Kasumi-1 (cell line): ENCODE measurements at places on chromosomes 1 and 21.

DNA sequence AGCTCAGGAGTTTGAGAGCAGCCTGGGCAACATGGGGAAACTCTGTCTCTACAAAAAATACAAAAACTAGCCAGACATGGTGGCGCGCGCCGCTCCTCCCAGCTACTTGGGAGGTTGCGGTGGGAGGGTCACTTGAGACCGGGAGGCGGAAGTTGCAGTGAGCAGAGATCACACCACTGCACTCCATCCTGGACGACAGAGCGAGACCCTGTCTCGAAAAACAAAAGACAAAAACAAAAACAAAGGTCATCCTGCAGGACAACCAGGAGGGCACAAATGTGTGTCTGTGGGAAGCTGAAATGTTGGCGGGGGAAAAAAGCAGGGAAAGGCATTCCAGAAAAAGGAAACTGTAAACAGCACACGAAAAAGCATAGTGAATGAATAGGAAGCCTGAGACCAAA lies 104.1 kb upstream of the HNRNPU start:
- DNase-seq: no peak

DNA sequence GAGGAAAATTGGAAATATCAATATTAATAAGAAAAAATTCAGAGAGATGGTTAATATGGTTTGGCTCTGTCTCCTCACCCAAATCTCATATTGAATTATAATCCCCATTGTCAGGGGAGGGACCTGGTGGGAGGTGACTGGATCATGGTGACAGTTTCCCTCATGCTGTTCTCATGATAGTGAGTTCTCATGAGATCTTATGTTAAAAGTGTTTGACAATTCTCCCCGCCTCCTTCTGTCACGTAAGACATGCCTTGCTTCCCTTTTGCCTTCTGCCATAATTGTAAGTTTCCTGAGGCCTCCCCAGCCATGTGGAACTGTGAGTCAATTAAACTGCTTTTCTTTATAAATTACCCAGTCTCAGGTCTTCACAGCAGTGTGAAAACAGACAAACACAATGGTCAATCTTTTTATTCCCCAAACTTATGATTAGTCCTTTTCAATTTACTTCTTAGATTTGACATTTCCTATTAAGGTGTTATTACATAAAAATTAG lies 11.0 kb downstream of the EGLN1 start:
- no peak for DNase-seq

GRCh38 chr1:45854724-45855123 lies 51.3 kb downstream of the MAST2 start:
- no peak for DNase-seq

GRCh38 chr1:224780736-224781135 lies 148.7 kb upstream of the DNAH14 start:
- DNase-seq: no peak

DNA sequence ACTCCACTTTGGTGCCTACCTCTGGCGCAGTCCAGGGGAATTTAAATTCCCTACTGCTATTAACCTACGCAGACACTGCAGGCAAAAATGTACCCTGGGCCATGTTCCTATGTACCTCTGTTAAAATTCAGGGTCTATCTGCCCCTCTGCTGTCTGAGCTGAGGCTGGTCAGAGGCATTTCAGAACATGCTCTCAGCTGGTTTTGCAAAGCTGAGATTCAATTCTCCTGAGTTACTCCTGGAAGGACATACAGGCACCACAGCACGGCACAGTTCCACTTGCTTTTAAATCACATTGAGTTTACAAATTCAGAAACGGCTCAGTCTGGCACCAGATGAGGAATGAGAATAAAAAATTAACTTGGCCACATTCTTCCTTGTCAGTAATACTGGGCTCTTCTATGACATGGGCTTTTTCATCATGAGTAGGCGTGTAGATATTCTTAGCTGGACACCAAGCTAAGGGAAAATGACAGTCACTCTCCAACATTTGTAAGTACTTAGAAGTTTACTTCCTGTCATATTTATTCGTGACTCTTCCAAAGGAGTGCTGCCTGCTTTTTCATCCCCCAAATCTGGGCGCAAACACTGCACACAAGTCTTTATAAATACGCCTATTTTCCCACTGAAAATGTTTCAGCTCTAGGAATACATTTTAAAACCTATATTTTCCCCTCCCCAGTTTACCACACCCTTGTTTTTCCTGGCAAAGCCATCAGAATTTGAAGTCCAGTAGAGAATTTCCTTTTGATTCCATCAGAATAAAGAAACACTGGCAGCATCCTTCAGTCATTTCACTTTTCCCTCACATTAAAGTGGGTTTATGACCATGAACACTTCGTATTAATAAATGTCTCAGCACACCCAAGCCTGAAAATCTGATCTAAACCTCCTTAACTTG lies 1.9 kb downstream of the C1orf198 start:
- DNase-seq: no peak

DNA sequence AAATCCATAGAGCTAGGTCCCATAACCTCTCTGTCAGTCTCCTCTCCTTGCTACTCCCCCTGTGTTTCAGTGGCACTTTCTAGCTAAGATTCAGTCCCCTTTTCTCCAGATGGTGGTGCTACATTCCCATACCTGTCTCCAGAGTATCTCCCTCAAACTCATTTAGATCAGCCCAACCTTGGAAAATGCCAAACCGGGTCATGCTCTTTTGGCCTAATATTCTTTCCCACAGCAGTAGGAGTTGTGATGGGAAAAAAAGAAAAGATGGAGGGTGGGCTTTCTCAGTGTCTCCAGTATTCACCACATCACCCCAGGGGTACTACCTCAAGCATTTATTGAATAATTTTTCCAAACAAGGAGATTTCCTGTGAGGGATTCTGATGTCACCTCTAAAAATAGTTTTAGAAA lies 3.2 kb upstream of the RXFP4 start:
- peak; percentile 86 for DNase-seq

DNA sequence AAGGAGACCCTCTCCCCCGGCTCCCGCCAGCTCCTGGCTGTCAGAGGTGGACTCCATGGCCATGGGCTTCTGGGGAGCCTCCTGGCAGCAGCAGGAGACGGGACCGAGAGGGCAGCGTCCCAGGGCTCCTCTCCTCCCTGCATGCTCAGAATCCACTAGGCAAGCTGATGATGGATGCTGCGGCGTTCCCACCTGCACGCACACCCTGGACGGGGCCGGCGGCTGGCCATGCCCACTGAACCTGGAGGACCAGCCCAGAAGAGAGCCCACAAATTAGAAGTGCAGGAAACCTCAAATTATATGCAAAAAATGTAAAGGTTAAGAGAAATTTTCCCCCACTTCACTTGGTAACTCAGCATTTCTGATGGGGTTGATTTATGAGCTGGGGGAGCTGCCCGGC lies 77.3 kb upstream of the ARHGEF16 start:
- no peak for DNase-seq

DNA sequence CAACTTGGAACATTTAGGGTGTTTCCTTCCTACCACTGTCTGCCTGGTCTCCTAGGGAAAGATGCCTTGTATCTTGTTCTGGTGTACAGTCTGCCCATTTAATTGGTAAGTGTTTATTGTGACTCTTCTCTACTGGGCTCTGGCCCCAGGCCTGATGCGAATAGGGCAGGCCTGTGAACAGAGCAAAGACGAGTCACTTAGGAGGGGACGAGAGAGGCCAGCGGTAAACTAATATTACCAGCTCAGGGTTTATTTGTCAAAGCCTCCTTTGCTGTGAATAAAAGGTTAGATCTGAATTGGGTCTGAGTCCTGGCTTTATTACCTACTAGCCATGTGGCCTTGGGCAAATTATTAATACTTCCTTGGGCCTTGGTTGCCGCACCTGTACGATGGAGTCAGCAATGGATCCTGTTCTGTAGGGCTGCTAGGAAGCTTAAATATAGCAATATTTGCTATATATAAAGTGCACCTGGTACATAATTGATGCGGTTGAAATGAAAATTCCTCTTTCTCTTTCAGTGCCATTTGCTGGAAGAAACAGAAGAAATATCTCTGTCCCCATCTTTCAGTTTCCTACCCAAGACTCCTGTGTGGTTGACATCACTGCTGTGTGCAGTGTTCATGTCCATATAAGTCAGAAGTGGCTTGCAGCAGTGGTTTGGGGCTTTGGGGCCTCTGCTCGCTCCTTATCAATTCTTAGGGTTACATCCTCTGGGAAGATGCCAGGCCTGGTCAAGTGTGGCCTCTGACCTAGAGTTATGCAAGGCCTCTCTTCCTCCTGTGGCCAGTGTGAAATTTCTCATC lies 32.4 kb downstream of the MAPKAPK2 start:
- DNase-seq: no peak

- peak; percentile 42 for DNase-seq
Measured at GRCh38 chr1:38029685-38030511, 16.7 kb downstream of the POU3F1 start.

DNA sequence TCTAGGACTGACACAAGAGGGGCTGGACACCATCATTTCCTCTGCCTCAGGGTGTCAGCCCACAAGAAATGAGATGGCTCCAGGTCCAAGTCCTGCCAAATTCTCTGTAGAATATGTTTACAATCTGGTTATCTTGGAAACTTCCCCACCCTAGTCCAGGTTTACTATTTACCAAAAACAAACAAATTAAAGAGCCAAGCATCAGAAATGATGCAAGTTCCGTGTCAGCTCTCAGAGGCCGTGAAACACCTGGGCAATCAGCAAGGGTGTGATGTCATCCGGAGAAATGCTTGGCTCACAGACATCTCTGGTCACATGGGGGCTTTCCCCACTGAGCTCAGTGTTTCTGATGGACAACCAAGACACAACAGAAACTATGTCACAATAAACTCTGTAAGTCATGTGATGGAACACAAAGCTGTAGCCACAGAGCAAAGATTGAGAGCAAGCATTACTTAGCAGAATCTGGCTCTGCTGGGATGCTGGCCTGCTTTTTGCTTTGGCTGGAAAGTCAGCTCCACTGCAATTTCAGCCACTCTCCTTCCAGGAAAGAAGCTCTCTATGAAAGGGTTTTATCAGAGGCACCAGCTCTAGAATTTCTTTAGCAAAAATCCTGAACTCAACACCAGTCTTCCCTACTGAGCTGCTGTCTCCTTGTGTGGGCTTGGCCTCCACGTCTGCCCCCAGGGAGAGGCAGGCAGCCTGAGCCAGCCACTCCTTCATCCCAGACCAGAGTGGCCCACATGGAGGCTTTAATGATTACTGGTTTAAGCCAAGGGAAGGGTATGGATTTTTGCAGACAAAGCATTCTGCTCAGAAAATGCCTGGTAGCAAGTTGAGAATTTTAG lies 55.9 kb downstream of the NENF start:
- DNase-seq: no peak
